ENCODE measurements at places on chromosomes 2 and 18. TPM values are rescaled to one million over a fixed set of nuclear protein-coding genes. Genes with fewer than 3 reads are reported as not detected.

DNA sequence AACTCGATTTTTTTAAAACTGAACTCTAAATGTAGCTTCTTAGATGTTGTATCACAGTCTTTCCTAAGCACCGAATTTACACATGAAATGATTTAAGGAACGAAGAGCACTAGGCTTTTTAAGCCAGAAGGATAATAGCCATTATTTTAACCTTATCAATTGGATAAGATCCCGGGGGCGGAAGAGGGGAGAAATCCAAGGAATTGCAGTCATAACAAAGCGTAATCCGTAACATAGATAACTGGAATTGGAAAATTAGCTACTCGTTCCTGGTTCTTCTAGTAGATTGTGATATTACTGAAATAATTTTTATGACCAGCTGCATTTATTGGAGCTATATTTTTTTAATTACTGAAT is 988 bp upstream of the KANSL1L start:
- H3K36me3 ChIP-seq, result no peaks in the 10 kb centered on the region
- DNase-seq, result peak; percentile 7

- peaks cover 26% of the 10 kb centered on the region for H3K4me1 ChIP-seq
- no peaks in the 10 kb centered on the region for H3K36me3 ChIP-seq
- no peak for DNase-seq
- peaks cover 54% of the 10 kb centered on the region for H3K27me3 ChIP-seq
Measured at GRCh38 chr2:147843391-147843863, 1.4 kb upstream of the ACVR2A start.

Gene FAHD2A
- polyA plus RNA-seq, result 9.7 TPM

DNA sequence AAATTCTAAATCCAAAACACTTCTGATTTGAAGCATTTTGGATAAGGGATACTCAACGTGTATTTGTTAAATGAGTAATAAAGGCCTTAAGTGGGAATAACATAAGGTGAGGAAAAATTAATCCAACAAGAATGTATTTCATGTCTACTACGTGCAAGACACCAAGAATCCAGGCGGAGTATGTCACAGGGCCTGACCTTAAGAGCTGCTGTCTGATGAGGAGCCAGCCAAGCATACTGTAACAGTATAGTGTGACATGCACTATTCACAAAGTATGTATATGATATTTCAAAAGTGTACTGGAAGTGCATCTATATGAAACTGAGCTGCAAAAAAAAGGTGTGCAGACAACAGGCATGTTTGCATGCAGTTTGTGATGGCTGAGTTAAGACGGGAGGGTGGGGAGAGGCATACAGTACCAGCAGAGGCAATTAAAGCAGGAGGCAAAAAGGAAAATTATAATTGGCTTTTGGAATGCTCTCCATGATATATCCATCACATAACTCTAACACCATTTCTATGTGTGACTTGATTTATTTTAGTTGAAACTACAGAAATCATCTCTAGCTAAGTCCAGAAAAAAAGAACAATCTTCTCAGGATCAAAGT is 18.2 kb downstream of the IWS1 start:
- peaks cover 19% of the 10 kb centered on the region for H3K4me1 ChIP-seq
- peak overlapping the region; percentile 57 for H3K27ac ChIP-seq

- no peak overlapping the region for H3K27ac ChIP-seq
- no peaks in the 10 kb centered on the region for H3K36me3 ChIP-seq
- no peak overlapping the region for H3K4me3 ChIP-seq
- H3K4me1 ChIP-seq, result peaks cover 27% of the 10 kb centered on the region
- no peak for DNase-seq
Measured at GRCh38 chr2:72888438-72889202, 1.4 kb downstream of the SPR start.

Gene MAL
- not detected for polyA plus RNA-seq

Gene ENOSF1
- 5.6 TPM for polyA plus RNA-seq

Gene CPLX4
- not detected for polyA plus RNA-seq

- H3K4me1 ChIP-seq, result no peaks in the 10 kb centered on the region
- no peaks in the 10 kb centered on the region for H3K36me3 ChIP-seq
- no peak for DNase-seq
- no peaks in the 10 kb centered on the region for H3K27me3 ChIP-seq
Measured at GRCh38 chr2:143732076-143732475, 602.9 kb downstream of the ARHGAP15 start.

DNA sequence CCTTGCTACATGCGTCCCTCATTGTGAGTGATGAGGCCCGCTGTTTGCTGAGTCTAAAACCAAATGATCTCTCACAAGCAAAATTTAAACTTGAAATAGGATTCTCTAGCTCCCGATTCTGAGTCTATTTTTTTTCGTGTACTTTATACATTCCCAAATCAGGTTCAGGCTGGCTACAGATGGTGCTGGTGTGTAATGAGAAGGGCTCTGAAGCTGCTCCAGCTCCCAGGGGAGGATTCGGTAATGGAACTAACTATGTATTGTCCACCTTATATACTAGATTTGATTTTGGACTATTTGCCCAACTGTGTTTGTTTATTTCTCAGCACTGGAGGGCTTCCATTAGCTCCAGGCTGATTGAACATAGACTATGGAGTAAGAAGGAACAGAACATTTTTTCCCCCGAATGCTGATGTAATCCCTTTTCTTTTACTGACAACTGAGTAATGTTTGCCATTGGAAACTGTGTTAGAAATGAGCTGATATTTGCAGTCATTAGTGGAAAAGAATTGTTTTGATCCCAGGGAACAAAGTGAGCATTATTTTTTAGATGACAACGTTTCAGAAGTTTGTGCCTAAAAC is 274.0 kb upstream of the FIGN start:
- H3K27ac ChIP-seq, result no peak overlapping the region
- H3K4me3 ChIP-seq, result no peak overlapping the region
- no peaks in the 10 kb centered on the region for H3K4me1 ChIP-seq
- no peaks in the 10 kb centered on the region for H3K27me3 ChIP-seq
- no peak for DNase-seq
- H3K36me3 ChIP-seq, result no peaks in the 10 kb centered on the region

DNA sequence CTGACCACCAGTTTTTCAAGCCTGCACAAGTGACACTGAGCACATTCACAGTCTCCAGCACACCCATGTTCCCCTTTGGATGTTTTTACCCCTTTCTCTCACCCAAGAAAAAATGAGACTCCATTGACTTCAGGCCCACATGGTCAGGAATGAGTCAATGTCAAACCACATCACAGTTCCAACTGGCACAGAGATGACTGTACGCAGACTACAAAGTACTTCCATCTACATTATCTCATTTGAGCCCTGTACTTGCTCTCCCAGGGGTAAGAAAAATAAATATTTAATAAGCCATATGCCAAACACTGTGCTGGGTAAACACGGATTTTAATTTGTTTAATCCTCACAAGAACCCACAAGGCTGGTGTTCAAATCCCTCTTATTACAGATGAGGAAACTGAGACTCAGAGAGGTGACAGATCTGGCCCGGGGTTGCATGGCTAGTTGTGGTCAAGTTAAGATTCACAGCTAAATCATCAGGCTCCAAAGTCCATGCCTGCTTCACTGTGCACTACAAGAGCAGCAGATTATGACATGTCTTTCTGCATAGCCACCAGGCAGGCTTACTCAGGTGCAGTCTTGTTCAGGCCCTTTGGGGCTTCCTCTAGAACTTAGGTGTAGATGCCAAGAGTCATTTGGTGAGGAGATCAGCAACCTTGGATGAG is 106.1 kb downstream of the TXNL1 start:
- H3K27ac ChIP-seq, result no peak overlapping the region
- no peaks in the 10 kb centered on the region for H3K27me3 ChIP-seq
- no peak overlapping the region for H3K4me3 ChIP-seq
- H3K4me1 ChIP-seq, result no peaks in the 10 kb centered on the region
- H3K36me3 ChIP-seq, result no peaks in the 10 kb centered on the region

- H3K36me3 ChIP-seq, result no peaks in the 10 kb centered on the region
- H3K4me1 ChIP-seq, result no peaks in the 10 kb centered on the region
- no peak for DNase-seq
- no peak overlapping the region for H3K4me3 ChIP-seq
- no peaks in the 10 kb centered on the region for H3K27me3 ChIP-seq
- H3K27ac ChIP-seq, result no peak overlapping the region
Measured at GRCh38 chr2:120785228-120785966, 49.7 kb downstream of the GLI2 start.

DNA sequence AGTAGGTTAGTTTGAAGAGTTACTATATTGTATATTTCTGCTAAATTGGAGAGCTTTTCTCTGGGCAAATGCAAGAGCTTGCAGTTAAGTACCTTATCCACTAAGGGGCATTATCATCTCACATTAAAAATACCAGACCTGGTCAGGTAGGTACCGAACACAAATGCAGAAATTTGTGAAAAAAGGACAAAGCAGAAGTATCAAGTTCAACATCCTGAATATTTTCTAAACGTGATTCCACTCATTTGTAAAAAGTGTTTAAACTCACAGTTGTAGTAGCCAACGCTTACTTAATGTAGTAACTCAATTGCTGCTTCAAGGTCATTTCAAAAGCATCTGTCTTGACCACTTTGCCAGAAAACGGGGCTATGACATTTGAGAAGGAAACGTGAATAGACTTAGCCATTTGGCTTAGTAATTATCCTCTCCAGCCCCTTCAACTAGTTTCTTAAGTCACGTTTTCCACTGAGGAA is 52.1 kb downstream of the CYRIA start:
- peaks cover 38% of the 10 kb centered on the region for H3K4me1 ChIP-seq
- no peak for DNase-seq
- H3K4me3 ChIP-seq, result no peak overlapping the region
- no peaks in the 10 kb centered on the region for H3K27me3 ChIP-seq
- no peak overlapping the region for H3K27ac ChIP-seq

GRCh38 chr2:219025637-219026585 is 15.4 kb downstream of the CFAP65 start:
- DNase-seq, result no peak
- H3K4me1 ChIP-seq, result no peaks in the 10 kb centered on the region
- no peak overlapping the region for H3K4me3 ChIP-seq
- H3K27me3 ChIP-seq, result no peaks in the 10 kb centered on the region

Gene CLEC4F
- polyA plus RNA-seq, result 0.65 TPM

- H3K27ac ChIP-seq, result no peak overlapping the region
- H3K27me3 ChIP-seq, result no peaks in the 10 kb centered on the region
- no peaks in the 10 kb centered on the region for H3K4me1 ChIP-seq
- no peak overlapping the region for H3K4me3 ChIP-seq
- peaks cover 34% of the 10 kb centered on the region for H3K36me3 ChIP-seq
Measured at GRCh38 chr18:79413901-79414300, 18.2 kb downstream of the NFATC1 start.

GRCh38 chr2:204686406-204686805 is 141.1 kb downstream of the PARD3B start:
- no peaks in the 10 kb centered on the region for H3K36me3 ChIP-seq
- no peaks in the 10 kb centered on the region for H3K27me3 ChIP-seq
- no peak overlapping the region for H3K4me3 ChIP-seq
- H3K27ac ChIP-seq, result no peak overlapping the region
- H3K4me1 ChIP-seq, result no peaks in the 10 kb centered on the region
- no peak for DNase-seq

Gene RAPGEF4
- polyA plus RNA-seq, result not detected
